ENCODE measurements at places on chromosomes 13 and 19.

GRCh38 chr13:97975848-97976609, 22.6 kb downstream of the IPO5 start:
- DNase-seq = peak; percentile 94

GRCh38 chr13:49627831-49628652, at the start of gene ARL11:
ARL11 (plus strand) TSS chr13:49628507; CDS start chr13:49630448, 1,941 bp downstream.
- DNase-seq = peak; percentile 81

GRCh38 chr13:31020996-31021395, 88.5 kb downstream of the TEX26 start:
- DNase-seq = no peak

DNA sequence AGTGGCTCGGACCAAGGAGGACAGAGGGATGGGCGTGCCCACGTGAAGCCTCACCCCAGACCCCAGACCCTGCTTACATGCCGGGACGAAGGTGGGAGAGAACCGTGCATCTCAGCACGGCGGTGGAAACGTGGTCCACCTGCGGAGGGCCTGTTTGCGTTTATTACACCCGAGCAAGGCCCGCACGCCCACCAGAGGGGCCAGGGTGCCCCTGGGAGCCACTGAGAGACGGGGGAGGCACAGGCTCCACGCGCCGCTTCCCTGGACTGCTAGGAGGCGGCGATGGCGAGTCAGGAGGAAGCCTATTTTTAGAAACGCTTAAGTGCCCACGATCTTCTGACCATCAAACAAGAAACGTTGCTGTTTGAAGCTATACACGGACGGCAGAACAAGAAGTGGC, 80.7 kb downstream of the ATP11A start:
- DNase-seq = no peak

DNA sequence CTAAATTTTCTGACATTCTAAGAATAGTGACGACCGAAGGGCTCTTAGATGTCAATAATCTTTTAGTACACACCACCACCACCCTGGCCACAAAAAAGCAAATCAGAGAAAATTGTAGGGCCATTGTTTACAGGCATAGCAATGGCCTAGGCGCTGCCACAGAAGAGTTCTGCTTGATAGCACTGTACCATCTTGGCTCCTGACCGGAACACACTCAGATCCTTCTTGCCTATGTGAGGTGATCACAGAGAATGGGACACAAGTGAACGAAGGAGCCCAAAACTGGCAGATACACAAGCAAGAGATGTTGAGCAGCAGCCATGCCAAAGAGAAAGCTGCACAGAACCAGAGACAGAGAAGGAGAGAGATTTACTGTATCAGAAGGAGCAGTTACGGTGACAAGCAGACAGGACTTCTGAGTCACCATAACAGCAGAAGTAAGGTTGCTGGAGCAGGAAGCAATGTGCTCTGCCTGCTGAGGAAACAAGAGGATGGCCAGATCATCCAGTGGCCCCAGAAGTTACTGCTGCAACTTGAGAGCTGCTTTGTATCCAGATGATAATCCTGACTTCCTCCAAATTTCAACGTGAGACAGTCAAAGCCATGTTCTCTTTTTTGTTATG, 105.2 kb downstream of the SLITRK6 start:
- no peak for DNase-seq

DNA sequence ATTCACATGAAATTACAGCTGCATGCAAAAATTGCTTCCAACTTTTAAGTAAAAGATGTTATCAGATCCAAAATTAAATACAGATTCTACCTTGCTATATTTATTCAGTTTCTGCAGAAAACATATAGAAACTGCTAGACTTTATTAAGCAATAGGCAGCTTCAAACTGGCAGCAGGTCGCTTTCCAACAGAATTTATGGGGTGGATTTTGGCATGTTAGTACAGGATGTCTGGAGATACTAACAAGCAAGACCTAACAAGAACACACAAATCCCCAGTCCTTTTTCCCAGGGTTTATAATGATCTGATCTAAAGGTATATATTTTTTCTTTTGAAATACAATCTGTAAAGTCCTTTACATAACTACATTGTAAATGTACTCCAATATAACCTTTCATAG, 27.5 kb downstream of the TBC1D4 start:
- no peak for DNase-seq

DNA sequence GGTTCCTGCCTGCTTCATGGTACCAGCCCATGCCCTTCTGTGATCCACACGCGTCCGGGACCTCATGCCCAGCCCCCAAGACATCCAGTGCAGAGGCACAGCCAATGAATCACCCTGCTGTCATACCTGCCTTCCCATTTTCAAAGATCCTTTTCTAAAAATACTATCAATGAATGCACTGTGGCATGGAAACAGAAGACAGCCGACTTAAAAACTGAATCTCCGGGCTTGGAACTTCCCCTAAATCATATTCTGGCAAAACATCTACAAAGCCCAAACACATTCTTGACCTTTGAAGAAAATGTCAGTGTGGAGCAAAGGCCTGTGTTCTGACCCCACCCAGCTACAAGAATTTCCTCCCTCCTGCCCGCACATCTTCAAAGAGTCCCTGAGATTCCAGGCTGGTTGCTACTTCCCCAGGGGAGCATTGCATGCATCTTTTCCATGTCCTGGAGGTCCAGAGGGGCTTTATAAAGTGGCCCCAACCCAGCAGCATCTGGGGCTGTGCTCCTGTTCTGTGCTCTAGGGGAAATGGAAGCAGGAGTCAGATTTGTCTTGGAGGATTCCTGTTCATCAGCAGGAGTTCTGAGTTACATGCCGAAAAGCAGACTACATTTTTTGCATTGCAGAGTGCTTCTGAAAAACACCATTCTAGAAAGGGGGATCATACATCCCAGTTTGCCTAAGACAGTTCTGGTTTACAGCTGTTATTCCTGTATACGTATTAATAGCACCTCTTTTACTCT, 135.2 kb downstream of the USP12 start:
- no peak for DNase-seq

- peak; percentile 55 for DNase-seq
Observed at GRCh38 chr19:35986664-35987570, 8.1 kb upstream of the SDHAF1 start.

- no peak for DNase-seq
Observed at GRCh38 chr13:44050450-44051063, 170.9 kb downstream of the LACC1 start.

- no peak for DNase-seq
Observed at GRCh38 chr13:46492946-46493345, 60.0 kb upstream of the LRCH1 start.

GRCh38 chr13:93549326-93550005, 322.9 kb downstream of the GPC6 start:
- no peak for DNase-seq

GRCh38 chr13:79905018-79905417, 424.1 kb downstream of the NDFIP2 start:
- no peak for DNase-seq

DNA sequence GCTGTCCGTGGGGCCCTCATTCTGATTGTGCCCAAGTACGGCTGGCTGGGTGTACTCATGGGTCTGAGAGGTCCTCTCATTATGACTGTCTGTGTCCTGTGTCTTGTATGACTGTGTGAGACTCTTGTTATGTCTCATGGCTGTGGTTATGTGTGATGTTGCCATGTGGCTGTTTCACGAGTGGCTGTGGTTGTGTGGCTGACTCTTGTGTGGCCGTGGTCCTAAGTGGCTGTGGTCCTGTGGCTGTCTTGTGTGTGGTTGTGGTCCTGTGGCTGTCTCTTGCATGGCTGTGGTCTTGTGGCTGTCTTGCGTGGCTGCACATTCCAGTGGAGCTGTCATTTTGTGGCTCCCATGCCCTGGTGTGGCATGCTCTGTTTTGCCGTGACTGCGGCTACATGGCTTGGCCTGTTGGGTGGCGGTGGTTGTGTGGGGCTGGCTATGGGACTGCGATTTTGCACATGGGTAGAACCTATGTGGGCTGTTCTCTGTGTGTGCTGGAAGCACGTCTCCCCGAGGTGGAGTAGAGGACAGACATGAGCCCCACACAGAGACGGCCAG, 2.5 kb downstream of the LYL1 start:
- DNase-seq = peak; percentile 84

DNA sequence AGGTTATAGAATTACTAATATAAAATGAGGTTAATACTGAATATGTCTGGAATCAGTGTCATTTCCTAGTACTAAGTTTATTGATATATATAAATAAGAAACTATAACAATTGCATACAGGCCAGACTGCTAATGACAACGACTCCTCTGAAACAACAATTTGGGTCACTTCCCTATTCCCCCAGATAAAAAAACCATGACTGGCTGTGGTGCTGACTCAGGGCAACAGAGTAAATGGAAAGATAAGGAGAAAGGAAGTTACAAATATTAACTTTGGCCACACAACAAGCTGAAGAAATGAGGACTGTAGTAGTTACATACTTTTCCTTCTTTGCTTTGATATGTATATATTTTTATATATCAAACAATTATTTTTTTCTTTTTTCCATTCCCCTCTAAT, 263.7 kb upstream of the PCDH9 start:
- no peak for DNase-seq

GRCh38 chr13:54241719-54242118, 1213.1 kb downstream of the OLFM4 start:
- no peak for DNase-seq

GRCh38 chr19:49344505-49345423, 9.6 kb downstream of the CD37 start:
- DNase-seq = no peak

DNA sequence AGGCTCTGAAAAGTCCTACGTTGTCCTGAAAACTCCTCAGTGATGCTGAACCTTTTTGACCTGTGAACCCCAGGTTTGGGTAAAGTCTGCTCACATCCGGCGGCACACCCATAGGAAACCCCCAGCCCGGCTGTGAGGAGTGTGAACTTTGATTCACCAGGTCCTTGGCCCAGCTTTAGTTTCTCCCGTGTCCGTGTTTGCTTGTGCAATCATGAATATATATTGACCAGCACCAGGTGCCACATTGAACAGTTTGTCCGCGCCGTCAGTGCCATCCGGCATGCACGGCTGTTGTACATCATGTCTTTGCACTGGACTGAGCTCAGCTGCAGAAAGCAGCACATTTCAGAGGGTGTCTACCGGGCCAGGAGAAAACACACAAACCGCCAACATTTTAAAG, 45.3 kb downstream of the NFIC start:
- no peak for DNase-seq

- no peak for DNase-seq
Observed at GRCh38 chr19:29193155-29193554, 19.8 kb downstream of the UQCRFS1 start.

DNA sequence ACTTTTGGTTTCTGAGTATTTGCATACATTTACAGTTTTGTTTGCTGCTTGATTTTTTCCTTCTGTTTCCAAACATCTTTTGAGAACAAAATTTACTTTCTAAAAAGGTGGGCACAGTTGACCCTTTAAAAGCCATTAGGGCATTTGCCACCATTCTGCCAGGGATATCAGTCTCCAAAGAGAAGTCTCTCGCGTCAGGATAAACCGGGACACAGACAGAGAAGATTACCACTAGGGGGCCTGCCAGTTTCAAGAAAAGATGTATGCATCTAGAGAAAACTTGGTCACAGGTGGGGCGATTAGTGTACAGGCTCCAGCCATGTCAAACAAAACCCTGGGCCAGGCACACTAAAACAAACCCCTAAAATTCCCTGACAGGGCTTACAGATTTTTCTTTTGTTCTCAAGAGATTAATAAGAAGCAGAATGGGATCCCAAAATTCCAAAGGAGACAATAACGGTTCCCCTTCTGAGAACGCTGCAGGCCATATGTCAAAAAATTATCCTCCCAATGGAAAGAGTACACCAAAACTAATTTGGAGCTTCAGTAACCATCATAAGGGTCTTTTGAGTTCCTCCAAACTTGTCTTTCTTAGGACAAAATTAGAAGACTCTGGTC, 10.7 kb upstream of the PABPC3 start:
- peak; percentile 35 for DNase-seq

GRCh38 chr13:39963612-39964011, 308.1 kb downstream of the COG6 start:
- peak; percentile 46 for DNase-seq

- peak; percentile 69 for DNase-seq
Observed at GRCh38 chr19:50315773-50316448, 13.3 kb downstream of the KCNC3 start.

- DNase-seq = no peak
Observed at GRCh38 chr13:45385907-45386553, 32.1 kb downstream of the SLC25A30 start.

DNA sequence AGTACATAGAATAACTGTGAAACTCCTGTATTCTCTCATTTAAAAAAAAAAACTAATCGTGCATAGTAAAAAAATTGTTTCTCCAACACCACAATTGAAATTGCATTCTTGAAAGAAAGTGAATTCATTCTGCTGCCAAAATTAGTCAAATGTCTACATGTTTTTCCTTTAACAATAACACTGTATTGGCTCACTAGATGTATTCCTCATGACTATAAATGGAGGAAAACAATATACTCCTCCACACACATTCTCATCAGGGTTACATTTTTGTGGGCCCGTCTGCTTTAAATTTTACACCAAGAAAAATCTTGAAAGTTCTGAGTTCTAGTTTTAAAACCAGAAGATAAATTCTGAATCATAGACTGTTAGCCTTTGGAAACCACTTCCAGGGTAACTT, 233.6 kb downstream of the KLF12 start:
- DNase-seq = no peak

DNA sequence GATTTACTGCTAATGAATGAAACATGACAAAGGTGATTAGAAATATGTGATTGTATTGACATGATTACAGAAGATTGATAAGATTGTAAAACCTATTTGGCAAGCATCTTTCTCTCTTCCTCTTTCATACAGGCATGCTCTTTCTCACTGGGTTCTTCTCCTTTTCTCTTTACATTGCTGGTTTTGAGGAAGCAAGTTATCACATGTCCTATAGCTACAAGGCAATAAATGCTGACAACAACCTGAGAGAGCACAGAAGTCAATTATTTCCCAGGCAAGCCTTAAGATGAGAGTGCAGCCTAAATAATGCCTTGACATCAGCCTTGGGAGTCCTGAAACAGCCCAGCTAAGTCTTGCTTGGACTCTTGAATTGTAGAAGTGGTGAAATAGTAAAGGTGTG, 875.0 kb downstream of the SLITRK1 start:
- DNase-seq = no peak

DNA sequence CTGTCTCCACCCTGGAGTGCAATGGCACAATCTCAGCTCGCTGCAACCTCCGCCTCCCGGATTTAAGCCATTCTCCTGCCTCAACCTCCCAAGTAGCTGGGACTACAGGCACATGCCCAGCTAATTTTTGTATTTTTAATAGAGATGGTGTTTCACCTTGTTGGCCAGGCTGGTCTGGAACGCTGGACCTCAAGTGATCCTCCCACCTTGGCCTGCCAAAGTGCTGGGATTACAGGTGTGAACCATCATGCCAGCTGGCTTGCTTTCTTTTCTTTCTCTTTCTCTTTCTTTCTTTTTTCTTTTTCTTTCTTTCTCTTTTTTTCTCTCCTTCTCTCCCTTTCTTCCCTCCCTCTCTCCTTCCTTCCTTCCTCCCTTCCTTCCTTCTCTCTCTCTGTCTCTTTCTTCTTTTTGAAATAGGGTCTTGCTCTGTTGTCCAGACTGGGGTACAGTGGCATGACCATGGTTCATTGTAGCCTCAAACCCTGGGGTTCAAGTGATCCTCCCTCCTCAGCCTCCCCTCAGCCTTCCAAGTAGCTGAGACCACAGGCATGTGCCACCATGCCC, 33.3 kb upstream of the NFIC start:
- no peak for DNase-seq
